ENCODE measurements at places on chromosomes 11 and 22.

- DNase-seq: no peak
Measured at GRCh38 chr11:111168871-111169270, 76.7 kb upstream of the POU2AF2 start.

DNA sequence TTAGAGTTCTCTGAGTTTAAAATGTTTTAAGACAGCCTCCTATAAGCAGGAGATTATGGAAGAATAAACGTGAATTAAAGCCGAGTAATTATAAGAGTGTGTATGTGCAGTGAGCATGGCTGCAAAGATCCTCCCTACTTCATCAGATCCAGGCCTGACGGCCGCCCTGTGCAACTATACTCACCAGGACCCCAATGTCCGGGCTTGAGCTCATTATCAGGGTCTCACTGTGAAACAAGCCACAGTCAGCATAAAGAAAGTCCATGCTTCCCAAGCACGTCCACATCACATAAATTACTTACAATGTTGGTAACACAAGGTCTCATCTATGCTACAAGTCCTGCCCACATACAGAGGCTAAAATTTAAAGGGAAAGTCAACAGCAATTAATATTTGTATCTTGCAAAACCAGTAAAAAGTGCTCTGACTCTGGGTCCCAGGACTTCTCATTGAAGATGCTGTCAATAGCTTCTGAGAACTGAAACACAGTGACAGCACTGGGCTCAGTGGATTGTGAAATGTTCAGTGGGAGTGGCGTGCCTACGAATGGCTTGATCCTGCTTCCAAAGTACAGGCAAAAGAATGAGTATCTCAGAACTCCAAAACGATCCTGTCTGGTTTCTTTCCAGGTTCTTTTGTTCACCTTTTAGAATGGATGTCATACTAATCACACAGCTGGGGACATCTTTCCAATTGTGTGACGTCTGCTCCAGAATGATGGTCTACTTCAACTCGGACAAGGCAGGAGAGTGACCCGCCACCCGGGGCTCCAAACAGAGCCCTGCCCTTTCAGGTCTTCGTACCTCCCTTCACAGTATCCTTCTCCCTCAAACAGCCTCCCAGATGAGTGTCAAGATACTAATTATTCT lies 72.1 kb upstream of the ARFGAP3 start:
- no peak for DNase-seq

DNA sequence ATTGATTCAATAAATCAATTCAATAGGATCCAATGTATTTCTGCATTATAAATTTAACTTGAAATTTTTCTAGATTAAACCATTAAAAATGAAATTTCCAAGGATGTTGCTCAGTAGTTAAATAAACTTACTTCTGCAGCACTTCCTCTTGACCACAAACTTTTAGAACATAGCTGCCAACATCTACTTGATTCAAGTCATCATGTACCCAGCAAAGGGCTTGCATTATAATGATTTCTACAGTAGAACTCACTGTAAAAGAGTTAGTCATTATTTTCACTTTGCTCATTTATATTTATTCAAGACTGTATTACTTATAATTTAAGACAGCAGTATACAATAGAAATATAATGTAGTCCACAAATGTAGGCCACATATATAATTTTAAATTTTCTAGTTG lies 59.2 kb downstream of the PIK3C2A start:
- no peak for DNase-seq

- peak; percentile 83 for DNase-seq
Measured at GRCh38 chr22:38760477-38761201, 4.8 kb upstream of the SUN2 start.

DNA sequence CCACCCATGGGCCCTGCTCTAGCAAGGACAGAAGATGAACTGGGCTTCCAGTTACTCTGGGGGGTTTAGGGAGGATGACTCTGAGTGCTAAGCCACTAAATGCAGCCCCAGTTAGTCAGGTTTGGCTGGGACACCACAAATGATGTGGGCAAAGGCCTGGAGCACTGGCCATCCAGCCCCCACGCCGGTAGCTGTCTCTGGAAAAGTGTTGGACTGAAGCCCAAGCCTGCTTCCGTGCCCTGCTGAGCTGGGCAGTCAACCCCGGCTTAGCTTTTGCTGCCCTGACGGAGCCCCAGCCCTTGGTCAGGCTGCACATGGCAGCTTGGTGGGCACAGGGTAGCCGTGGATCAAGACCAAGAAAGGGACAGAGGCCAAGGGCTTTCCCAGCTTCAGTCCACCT lies 5.7 kb upstream of the GSTP1 start:
- DNase-seq: no peak

GRCh38 chr11:128802358-128802981 lies 64.6 kb downstream of the KCNJ1 start:
- peak; percentile 59 for DNase-seq

DNA sequence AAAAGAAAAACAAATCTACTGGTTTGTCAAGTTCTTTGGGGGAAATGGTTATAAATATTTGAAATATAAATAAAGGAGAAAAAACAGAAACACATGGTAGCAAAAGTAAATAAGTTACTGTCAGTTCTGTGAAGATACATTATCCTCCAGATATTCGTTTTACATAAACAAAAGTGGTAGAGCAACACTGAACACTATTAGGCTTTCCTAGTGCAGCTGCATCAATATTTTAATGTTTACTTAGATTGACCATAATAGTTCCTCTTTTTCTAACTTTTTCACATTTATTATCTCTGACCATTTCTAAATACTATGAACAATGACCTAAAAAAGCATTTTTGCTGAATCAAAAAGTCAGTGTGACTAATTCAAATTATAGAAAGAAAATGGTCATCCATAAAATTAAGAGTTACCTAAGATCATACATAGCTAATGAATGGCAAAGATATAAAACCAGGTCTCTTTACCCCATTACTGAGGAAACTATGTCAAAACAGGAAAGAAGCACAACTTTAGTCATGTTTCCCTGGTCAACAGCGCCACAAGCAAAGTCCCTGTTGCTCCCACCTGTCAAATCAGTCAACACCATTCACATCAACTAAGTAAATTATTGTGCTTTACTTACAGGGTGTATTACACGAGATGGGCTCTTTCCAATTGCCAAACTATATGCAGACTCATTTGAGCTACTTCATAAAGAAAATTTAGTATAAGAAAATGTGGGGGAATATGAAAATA lies 38.5 kb downstream of the SBF2 start:
- no peak for DNase-seq

DNA sequence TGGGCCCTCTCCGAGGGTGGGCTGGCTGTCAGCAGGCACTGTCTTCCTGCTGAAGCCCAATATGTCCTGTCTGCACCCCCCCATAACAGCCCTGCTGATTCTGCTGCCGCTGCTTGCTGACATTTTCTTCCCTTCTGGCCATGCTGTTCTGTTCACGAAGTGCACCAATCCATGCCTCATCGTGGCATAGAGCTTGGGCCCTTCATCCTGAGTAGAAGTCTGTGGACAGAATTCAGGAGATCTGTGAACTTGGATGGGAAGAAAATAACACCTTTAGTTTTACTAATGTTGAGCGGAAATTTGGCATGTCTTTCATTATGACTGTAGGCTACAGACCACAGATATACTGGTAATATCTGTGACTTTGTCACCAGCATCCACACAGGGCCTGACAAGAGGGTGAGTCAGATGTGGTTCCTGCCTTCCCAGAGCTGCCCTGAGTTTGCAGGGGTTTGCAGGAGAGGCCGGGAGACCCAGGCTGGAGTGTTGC lies 14.1 kb upstream of the KIAA0930 start:
- no peak for DNase-seq

GRCh38 chr11:92919048-92919447 lies 50.4 kb upstream of the MTNR1B start:
- DNase-seq: no peak

GRCh38 chr11:66216911-66217310 lies 51.5 kb upstream of the RAB1B start:
- no peak for DNase-seq

DNA sequence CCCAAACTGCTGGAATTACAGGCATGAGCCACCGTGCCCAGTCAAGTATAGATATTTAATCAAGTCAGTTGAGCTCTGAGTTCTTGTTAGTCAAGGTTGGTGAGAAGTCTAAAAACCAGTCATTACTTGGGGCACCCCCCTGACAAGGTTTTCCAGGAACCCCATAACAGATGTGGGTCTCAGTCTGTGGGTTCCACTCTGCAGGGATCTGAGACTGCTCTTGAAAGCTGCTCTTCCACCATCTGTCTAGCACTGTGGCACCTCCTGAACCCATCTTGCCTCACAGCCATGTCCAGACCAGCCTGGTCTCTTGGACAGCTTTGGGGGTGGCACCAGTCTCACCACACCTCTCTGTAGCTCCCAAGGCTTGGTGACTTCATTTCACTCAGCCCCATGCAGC lies 44.3 kb upstream of the PLET1 start:
- DNase-seq: no peak

- DNase-seq: no peak
Measured at GRCh38 chr11:134845474-134846327, 433.7 kb upstream of the B3GAT1 start.

- no peak for DNase-seq
Measured at GRCh38 chr11:122799406-122800105, 38.7 kb upstream of the CRTAM start.

- DNase-seq: no peak
Measured at GRCh38 chr11:8097062-8097461, 16.1 kb downstream of the TUB start.

DNA sequence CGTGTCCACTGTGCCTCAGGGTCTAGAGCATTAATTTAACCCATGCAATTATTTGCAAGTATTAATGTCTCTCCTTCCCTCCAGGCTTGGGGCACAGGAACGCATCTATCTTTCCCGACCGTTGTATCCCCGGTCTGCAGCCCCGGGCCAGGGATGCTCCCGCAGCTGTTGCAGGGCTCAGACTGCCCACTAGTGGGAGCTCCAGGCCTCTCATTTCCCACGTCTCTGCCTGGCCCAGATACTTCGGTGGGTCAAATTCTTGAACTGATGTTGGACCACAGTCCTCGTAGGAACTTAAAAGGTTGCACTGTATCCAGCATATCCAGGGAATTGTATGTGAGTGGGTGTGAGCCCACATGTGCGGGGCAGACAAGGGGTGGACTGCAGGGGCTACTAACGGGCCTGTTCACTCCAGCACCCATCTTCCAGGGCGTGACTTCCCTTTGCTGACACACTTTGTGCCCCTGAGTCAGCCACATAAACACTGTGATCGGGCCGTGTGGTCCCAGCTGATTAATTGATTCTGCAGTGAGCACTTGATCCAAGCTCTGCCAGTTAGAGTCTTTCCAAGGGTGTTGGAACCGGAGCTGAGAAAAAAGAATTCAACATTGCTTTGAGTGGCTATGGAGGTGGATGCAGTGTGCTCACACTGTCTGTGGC lies 451.3 kb downstream of the TBC1D22A start:
- DNase-seq: no peak

DNA sequence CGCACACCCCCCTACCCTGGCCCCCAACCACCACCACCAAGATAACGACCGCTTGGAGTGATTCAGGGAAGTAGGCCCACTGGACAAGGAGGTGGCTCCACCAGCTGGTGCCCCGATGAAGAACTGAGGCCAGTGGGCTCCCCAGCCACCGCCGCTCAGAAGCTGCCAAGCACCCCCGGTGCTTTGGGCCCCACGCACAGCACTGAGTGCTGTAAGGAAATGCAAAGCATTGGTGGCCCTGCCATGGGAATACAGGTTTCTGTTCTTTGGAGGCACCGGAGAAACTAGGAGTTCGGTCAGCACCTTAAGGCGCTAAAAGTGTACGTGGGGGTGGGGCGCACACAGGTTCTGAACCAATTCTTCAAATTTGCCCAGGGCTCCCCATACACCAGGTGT lies 664 bp upstream of the PRSS23 start:
- no peak for DNase-seq

DNA sequence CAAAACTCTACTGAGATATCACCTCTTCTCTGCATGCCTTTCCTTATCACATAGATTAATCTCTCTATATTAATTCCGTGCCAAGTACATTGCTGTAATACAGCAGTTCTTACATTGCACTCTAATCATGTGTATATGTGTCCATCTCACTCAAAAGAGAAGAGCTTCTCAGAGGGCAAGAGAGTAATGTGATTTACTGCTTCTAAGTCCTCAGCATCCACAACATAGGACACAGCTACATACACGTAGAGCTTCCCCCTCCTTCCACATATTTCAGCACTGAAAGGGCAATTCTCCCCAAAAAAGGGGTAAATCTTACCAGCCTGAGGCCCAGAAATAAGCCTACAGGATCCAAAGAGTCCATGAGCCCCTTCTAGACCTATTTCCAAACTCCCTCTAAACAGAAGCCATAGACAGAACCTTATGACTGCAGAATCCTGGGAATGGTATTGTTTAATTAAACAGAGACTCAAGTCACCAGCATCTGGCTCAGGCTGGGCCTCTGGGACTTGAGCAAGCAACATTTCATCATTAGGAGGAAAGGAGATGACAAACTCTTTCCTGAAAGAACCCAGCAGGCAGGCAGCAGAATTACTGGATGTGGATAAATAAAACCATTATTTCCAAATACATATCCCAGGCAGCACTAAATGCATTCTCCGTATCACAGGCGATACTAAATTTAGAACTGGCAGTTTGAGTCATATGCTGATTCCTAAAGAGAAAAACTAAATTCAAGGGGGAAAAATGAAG lies 87.2 kb downstream of the KCNC1 start:
- no peak for DNase-seq

DNA sequence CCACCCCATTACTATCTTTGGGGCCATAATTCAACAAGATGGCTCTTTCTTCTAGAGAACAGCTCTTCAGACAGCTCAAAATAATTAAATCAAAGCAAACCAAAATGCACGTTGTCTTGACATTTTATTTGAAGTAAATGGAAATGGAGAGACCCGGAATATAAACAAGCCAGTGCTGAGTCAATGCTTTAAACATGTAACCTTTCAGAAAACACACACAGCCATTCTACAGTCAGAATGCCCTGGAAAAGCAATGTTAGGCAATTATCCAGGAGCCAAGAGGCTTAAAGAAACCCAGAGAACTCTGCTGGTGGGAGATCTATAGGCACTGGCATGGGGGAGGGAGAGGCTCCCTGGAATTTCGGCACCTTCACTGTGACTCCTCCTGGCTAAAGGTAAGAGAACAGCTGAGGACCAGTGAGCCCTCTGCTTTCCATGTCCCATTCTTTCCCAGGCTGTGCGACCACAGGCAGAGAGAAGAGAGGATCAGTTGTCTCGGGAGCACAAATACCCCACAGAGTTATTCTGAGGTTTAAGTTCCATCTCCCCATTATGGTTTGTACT lies 254.0 kb upstream of the CCDC90B start:
- no peak for DNase-seq

- no peak for DNase-seq
Measured at GRCh38 chr11:67498544-67498972, 6.6 kb downstream of the PITPNM1 start.

DNA sequence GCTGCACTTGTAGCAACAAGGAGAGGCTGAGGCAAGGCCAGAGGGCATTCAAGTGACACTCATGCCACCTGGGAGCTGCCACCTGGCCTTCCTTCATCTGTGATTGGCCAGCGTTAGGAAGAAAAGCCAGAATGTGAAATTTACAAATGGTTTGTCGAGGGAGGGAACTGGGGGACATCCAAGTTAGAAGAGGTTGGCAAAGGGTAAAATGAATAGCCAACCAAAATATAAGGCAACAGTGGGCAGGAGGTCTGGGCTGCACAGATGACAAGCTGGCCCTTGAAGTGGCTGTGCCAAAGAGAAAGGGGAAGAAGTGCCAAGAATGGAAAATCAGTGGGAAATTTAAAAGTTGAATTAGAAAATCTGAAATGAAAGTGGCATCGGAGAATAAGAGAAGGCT lies 221.4 kb downstream of the C11orf91 start:
- DNase-seq: no peak

- DNase-seq: peak; percentile 62
Measured at GRCh38 chr11:63766531-63767235, 1.9 kb downstream of the ZFTA start.

Data from glutamatergic neuron (in vitro differentiated cells).